Prostate gland (tissue), 2 donors: ENCODE measurements at places on chromosomes 4 and X.

DNA sequence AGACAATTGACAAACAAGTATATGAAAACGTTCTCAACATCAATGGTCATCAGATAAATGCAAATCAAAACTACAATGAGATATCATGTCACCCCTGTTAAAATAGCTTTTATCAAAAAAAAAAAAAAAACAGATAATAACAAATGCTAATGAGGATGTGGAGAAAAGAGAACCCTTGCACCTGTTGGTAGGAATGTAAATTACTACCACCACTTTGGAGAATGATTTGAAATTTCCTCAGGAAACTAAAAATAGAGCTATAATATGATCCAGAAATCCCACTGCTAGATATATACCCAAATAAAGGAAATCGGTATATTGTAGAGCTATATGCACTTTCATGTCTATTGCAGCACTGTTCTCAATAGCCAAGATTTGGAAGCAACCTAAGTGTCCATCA, 470.6 kb upstream of the FSTL5 start:
- DNase-seq, result no peak

- no peak for DNase-seq
Observed at GRCh38 chrX:33923262-33923661, 208.9 kb downstream of the FAM47A start.

DNA sequence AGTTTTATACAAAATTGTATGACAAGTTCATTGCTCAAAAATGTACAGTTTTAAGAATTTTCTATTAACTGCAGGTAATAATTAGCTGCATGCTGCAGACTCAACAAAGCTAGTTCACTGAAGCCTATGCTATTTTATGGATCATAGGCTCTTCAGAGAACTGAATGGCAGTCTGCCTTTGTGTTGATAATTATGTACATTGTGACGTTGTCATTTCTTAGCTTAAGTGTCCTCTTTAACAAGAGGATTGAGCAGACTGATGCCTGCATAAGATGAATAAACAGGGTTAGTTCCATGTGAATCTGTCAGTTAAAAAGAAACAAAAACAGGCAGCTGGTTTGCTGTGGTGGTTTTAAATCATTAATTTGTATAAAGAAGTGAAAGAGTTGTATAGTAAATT, 131.0 kb downstream of the TET2 start:
- DNase-seq, result no peak

DNA sequence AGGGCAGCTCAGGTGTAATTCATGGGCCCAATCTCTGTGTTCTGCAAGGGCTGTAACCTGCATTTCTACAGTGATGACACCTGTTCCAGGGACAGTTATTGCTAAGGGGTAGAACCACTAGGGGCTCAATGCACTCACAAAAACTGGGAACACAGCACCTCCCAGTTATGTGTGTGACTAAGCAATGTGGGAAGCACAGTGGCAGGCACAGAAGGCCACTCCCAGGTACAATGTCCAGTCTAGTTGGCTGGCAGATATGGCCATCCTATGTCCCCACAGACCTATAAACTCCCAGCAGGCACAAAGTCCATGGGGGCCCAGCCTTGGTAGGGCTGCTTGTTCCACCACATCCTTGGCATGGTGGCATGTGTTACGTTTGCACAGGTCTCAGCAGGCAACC, 25.7 kb downstream of the CXCL13 start:
- no peak for DNase-seq

GRCh38 chrX:55030271-55031205, at the start of gene ALAS2:
Gene ALAS2, minus strand, starts transcription at chrX:55030977. Its CDS starts 4,977 bp downstream, at chrX:55026000.
- DNase-seq, result no peak
